ENCODE measurements at places on chromosomes 13 and 19. TPM values are rescaled to one million over a fixed set of nuclear protein-coding genes. Genes with fewer than 3 reads are reported as not detected.
A peak's percentile ranks its signal among the peaks of the same experiment; 100 is the strongest.

DNA sequence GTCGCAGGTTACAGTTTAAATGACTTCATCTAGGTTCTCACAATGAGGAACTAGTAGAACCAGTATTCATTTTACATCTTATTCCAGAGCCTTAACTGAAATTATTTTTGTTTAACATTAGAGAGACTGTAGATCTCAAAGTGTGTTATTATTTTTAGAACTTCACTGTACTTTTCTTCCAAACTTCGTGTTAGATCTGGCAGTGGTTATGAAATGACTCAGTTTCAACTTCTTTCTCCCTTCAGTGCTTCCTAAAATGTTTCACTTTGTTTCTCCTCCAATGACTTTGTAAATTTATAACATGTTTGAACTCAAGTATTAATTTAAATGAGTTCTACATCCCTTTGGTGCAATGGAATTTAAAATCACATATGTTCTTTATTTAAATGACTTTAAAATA lies 139.3 kb downstream of the PCDH9 start:
- no peak for DNase-seq

DNA sequence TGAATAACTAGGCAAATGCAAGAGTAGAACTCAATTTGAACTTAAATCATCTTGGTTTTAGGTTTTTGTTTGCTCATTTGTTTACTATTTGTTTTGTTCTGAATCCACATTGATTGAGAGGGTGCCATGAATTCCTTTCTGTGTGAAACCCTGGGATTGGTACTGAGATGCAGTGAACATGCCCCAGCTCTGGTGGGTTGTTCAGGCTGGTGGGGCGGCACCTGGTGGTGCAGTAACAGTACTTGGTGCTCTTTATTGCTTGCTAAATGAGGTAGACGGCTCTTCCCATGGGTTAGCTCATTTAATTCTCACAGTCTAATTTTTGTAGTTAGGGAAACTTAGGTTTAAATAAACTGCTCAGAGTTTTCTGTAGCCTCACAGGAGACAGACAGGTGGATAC lies 48.4 kb downstream of the WASF3 start:
- DNase-seq = no peak

GRCh38 chr13:65011378-65011777 lies 2218.8 kb downstream of the PCDH9 start:
- DNase-seq = no peak

- no peak for DNase-seq
These were observed 763 bp upstream of the LRP3 start for GRCh38 chr19:33193269-33193864.

- peak; percentile 36 for DNase-seq
These were observed 122.9 kb upstream of the SPRY2 start for GRCh38 chr13:80463673-80464352.

DNA sequence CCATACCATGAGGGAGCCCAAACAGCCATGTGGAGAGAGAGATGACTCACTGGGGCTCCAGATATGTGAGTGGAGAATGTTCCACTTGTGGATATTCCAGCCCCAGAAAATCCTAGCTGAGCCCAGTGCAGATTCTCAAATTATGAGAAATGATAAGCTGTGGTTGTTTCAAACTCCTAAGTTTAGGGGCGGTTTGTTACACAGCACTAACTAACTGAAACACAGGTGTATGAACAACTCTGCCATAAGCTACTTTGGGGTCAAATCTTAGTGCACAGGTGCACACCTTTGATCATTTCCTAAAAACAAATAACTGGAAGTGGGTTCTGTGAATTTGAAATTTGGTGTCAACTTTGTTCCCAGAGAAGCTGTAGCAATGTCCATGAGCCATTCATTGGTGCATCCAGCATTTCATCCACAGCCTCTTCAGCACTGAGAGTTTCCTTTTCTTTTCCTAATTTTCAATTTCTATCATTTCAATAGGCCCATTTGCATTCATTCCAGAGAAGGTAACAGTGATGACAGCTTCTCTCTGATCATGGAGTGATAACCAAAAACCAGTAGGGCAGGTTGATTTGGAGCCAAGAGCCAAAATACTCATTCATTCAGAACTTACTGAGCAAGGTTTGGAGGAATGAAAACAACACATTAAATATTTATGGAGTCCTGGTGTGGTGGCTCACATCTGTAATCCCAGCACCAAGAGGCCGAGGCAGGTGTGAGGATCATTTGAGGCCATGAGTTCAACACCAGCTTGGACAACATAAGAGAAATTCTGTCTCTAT lies 8.8 kb upstream of the CLPP start:
- no peak for DNase-seq

- DNase-seq = peak; percentile 72
These were observed 229.1 kb downstream of the KCNRG start for GRCh38 chr13:50244355-50244712.

The CEACAM7 gene
- total RNA-seq = not detected

The C19orf18 gene
- 0.64 TPM for total RNA-seq

DNA sequence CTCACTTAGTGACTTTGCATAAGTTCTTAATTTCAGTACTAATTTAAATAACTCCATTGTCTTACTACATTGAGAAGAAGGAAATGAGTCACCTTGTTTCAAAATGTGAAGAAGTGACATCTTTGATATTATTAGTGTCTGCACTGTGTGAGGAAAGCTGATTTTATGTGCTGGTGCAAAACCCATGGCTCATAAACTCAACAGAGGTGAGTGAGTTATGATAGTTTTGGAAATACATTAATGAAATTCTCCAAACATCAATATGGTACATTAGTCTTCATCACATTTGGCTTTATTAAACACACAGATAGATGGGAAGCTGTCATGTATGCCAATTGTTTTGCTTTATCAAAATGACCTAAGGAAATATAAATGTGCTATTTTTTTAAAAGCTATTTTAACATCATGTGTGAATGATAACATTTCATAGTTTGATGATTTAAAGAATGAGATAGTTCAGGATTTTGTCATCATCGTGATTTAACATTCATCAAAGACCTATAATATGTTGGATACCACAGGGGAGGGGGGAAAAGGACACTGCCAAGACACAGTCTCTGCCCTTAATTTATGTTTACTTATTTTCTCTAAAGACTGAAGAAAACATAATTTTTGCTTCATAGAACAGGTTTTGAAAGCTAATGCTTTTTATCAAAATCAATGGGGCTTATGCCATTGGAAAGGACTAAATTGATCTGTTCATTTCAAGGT lies 902.3 kb upstream of the SLITRK1 start:
- DNase-seq = no peak

The CBARP gene
- total RNA-seq = 9.6 TPM

DNA sequence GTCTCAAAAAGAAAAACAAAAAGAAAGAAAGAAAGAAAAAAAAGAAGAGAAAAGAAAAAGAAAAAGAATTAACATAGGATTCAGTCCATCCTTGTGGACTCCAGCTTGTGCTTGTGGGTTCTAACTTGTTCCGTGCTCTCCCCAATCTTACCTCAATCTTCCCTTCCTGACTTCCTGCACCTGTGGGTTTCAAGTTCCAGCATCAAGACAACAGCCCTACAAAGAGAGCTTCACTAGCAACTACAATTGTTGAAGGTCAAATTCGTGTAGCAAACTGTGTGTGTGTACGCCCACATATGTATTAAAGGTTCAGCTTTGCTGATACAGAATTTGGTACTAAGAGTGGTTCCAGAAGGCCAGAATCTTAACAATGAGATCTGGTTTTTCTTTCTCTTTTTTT lies 25.3 kb downstream of the FXYD5 start:
- DNase-seq = no peak

- no peak for DNase-seq
These were observed 2.2 kb upstream of the KCNC3 start for GRCh38 chr19:50331221-50331993.
